ENCODE measurements at places on chromosomes 6 and 20.

- DNase-seq = no peak
Observed at GRCh38 chr6:158552055-158552795, 7.7 kb upstream of the TMEM181 start.

GRCh38 chr20:56592211-56592610, 36.9 kb upstream of the TFAP2C start:
- no peak for DNase-seq

DNA sequence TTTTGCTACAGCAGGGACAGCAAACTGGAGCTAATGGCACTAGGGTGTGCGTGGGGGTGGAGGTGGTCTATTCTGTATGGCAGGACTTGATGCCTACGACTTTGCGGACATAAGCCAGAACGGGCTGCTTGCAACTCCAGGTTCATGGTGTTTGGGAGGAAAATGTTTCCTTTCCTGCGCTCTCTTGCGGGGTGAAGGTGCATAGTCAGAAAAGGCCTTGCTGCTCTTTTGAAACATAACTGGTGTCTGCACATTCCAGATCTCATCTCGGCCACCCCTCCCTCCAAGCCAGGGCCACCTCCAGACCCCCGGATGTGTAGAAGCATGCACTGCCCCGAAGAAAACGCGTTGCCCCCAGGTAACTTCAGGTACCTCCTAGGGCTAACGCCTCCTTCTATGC, 8.1 kb downstream of the FOXA2 start:
- DNase-seq = no peak

DNA sequence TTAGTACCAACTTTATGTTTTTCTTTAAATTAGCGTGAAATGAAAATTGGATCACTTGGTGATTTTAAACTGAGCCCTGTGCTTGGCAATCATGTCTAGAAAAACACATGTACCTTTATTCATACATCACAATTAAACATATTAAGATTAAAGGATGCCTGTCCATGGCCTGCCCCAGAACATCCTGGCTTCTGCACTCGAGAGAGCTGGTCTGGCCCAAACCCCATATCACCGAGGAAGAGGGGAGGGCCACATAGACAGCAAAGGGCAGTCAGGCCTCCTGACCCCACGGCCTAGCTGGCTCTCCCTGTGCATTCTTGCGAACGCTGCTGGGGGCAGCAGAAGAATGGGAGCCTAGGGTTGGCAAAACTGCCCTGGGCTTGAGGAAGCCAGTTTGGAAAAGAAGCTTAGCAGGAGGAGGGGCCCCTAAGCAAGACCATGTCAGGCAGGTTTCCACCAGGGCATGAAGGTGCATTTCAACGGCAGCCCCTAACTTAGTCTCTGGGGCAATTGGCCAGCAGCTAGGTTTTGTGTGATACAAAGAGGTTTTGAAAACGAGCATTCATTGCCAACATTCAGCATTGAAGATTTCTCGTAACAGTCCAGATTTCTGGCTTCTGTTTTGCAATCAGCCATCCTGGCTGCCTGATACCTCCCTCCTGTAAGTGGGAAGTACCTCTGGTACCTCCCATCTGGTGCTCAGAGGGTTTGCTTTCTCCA, 8.6 kb downstream of the BPIFB3 start:
- DNase-seq = no peak

DNA sequence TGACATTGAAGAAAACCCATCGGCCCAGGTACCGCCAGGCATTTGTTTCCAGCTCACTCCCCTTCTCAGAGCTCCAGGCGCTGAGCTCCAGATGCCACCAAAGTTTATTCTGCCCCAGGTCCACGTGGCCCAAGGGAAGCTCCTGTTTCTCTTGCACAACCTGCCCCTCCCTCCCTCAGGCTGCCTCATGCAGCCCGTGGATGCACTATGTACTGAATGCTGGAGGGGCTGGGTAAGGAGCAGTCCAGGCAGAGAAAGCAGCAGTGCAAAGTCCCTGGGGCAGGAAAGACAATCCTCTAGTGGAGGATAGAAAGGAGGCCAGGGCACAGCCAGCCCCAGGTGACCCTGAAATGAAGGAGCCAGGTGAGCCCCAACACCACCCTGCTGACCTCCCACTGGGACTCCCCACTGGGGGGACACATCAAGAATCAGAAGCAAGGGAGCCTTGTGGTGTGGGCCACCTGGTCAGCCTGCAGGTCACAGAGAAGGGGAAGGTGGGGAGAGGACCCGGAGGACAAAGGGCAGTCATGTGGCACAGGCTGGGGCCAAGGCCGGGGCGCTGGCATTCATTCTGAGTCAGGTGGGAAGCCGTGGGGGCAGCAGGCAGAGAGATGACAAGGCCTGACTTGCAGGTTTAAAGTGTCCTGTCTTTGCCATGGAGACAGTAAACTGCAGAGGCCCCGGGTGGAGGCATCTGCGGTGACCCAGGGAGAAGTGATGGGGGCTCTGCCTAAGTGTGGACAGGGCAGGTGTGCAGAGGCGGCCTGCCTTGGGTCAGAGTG, 230.1 kb downstream of the PREX1 start:
- no peak for DNase-seq

GRCh38 chr6:31736768-31737314, 511 bp upstream of the CLIC1 start:
- DNase-seq = no peak

DNA sequence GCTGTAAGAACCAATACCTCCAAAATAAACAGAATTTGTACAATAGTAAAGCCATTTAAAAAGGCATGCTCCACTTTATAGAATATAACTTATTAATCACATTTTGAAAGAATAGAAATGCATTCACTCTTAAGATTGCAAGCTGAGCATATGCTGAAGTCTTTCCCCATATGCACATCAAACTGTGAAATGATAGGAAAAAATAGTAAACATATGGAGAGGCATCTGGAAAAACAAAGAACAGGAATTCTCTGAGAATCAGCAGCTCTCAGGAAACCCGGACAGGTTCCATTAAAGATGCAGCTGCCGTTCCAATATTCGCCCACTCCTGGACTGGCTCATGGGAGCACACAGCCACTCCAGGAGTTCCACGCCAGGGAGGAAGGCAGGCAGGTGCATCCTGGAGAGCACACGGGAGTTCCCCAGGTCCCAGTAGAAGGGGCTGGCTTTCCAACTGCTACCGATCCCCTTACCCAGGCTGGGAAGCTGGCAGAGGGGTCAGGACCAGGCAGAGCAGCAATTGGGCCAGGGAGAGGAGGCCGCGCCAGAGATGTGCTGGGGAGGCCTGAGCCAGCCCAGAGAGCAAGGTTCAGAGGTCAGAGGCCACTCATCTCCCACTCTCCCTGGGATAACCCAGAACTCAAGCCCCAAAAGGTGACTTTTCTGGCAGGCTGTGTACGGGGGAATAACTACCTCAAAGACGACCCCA, 111.1 kb downstream of the DLL1 start:
- no peak for DNase-seq

- no peak for DNase-seq
Observed at GRCh38 chr6:19664050-19664449, 173.1 kb upstream of the ID4 start.

- DNase-seq = no peak
Observed at GRCh38 chr6:45375449-45375848, 2.3 kb downstream of the SUPT3H start.

DNA sequence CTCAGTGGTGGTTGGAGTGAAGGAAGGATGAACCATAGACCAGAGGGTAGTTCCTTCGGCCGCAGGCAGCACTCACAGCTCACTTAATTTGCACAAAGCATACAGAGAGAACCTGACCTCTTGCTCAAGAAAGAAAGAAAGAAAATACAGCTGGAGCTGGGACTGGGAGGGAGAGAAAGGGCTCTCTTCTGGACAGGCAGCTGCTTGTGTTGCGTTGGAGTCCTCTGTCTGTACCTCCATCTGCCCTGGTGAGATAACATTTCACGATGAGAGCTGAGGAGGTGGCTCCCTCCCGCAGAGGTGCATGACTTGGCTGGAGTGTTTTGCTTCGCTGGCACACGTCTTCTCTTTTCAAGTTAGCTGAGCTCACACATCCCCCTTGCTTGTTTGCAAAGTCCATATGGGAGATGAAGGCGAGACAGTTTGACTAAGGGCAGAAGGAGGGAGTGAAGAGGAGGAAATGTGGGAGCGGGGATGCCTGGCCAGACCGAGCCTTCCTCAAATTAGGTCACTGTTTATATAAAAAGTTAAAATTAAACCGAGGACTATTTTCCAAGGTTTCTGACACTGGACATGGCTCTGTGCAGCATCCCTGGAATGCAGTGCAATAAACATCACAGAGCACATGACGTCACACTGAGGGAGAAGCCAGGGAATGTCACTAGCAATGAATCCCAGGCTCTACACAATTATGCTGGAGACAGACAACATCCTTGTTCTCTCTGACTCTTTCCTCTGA, 359.4 kb downstream of the CD83 start:
- no peak for DNase-seq

Measured in GM10248 (cell line).